Stimulated activated CD4-positive, alpha-beta T cell treated with anti-CD3 and anti-CD28 coated beads, Interleukin-15, amount 100 ng/mL, for 1 hour (primary cell): ENCODE measurements at places on chromosomes 3 and 15.

- no peak for DNase-seq
Measured at GRCh38 chr3:134232151-134232550, 18.5 kb downstream of the RYK start.

- DNase-seq, result no peak
Measured at GRCh38 chr3:194548346-194549321, 61.8 kb upstream of the ATP13A3 start.

- no peak for DNase-seq
Measured at GRCh38 chr3:193347521-193348501, 30.7 kb downstream of the ATP13A5 start.

GRCh38 chr15:25094519-25094918, 139.7 kb downstream of the SNRPN start:
- DNase-seq, result no peak

DNA sequence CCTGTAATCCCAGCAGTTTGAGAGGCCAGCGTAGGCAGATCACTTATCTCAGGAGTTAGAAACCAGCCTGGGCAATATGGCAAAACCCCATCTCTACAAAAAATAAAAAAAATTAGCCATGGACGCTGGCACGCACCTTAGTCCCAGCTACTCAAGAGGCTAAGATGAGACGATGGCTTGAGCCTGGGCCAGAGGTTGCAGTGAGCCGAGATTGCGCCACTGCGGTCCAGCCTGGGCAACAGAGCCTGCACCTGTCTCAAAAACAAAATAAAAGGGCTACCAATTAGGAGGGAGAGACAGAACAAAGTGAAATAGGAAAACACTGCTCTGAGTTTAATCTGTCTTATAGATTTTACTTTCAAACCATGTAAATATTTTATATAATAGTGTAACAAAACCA, 33.8 kb downstream of the MSL2 start:
- no peak for DNase-seq

GRCh38 chr3:187669675-187670504, at the start of gene SST:
SST (minus strand) TSS chr3:187670394; CDS start chr3:187670291, 103 bp downstream.
- no peak for DNase-seq

- DNase-seq, result no peak
Measured at GRCh38 chr3:23654571-23654970, 151.2 kb upstream of the UBE2E1 start.

GRCh38 chr3:143479727-143480126, 360.2 kb downstream of the CHST2 start:
- DNase-seq, result no peak

DNA sequence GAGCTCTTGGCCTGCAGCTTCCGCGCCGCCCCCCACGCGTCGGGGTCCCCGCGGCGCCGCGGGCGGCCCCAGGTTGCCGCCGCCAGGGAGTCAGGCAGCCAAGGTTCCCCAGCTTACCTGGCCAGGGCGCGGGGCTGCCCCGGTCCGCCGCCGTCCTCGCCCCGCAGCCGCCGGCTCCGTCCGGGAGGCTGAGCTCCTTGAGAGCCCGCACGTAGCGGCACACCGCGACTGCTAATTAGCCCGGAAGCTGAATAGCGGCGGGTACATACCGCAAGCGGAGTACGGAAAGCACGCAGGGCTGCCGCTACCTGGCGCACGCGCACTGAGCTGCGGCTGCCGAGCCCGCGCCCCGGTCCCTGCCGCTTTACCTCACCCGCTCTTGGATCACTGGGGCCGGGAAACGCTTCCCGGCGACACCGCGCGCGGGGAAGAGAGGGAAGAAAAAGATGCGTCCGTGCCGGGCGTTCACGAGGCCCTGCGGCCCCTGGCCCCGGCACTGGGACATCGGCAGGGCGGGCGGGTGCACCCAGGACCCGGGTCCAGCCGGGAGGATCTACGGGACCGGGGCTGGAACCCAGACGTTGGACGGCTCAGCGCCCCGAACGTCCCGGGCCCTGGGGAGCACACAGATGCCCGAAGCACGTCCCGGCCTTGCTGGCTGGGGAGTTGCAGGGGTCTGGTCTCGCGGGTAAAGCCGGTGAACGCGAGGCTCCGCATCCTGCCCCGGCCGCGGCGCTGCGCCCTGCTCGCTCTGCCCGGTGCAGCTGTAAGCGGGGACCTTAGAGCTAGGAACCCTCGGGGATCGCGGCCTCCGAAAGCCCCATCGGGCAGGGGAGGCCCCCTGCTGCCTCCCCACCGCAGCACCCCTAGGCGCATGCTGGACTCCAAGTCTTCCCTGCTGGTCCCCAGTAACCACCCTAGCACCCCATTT, at the start of gene GOLGA8B:
GOLGA8B (minus strand) TSS at position 253 of the 931 bp plus-strand sequence. CDS start 47,739 bp downstream, outside the sequence.
- DNase-seq, result peak; percentile 70

DNA sequence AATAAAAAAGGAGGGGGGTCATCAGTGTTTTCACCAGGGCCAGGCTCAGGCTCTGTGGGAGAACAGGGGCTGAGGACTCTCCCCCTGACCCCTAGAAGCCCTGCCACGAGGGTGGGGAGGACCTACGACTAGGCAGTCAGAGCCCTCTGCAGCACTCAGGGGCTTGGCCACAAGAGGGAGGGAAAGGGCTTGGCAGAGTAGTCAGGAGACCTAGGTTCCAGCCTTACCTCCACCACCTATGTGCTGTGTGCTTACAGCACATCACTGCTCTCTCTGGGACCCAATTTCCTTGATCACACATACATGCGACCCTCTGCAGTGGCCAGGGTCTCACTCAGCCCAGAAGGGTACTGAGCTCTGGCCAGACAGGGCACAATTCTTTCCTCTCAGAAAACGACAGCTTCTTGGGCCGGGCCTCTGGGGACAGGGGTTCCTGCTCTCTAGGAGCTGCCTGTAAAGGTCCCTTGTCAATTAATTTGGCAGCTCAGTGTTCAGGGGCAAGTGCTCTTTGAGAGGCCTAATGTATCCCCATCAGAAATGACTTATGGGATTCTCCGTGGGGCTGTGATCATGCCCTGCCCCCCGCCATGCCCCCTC, 16.4 kb upstream of the SKIC8 start:
- no peak for DNase-seq

- DNase-seq, result no peak
Measured at GRCh38 chr3:136685882-136686281, 66.3 kb downstream of the STAG1 start.

GRCh38 chr3:24605511-24606028, 110.9 kb upstream of the THRB start:
- no peak for DNase-seq

- DNase-seq, result no peak
Measured at GRCh38 chr15:34584330-34584668, 848 bp upstream of the GOLGA8B start.

DNA sequence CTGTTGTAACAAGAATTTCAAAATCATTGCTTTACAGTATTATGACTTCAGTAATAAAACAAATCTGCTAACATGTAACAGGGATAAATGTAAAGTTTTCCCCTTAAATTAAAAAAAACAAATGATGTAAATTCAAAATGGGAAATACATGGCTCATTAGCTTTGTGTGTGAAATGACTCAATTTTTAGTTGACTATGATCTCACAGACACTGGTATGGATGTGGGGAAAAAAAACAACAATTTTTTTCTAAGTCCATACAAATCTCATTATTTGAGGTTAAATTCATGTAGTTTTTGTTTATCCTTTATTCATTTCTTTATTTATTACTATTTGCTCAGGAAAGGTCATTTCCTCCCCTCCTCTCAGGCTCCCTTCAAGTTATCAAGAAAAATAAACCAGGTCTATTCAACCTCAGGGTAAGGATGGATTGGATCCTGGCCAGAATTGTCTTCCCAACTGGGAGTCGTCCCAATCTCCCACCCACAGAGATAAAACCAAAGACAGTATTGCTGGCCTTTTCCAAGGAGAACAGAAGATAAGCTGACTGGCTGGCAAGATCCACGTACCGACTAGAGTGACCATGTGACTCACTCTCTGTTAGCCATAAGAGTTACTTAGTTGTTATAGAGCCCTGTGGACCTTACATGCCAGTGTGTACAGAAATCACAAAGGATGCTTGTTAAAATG, 373.3 kb downstream of the GAP43 start:
- no peak for DNase-seq

GRCh38 chr3:73705792-73706191, 81.1 kb upstream of the PDZRN3 start:
- DNase-seq, result no peak
